Mesenteric fat pad (tissue), 1 donor: ENCODE measurements at places on chromosomes 2 and 18.

- no peak for DNase-seq
Measured at GRCh38 chr2:43179942-43180341, 46.5 kb downstream of the ZFP36L2 start.

DNA sequence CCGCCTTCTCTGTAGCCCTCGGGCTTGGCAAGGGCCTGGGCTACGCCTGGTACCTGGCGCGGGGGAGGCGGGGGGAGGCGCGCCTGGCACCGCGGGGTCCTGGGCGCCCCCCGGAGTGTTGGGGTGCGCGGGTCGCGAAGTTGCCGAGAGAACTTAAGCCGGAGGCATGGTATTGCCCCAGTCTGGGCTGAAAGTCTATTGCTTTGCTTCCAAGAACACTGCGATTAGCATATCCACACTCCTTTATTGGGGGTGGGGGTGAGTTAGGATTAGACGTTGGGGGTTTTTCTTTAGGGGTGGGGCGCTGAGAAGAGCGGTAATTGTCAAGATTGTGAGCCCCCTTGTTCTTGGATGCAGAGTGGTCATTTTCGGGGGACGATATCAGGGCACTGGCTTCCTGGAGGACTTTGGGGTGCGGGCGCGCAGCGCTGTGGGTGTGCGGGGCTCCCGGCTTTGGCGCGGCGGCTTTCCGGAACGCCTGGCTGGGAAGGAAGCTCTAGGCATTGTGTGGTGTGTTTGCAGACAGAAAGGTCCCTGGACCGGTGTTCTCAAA lies 798 bp downstream of the TANC1 start:
- DNase-seq: no peak

DNA sequence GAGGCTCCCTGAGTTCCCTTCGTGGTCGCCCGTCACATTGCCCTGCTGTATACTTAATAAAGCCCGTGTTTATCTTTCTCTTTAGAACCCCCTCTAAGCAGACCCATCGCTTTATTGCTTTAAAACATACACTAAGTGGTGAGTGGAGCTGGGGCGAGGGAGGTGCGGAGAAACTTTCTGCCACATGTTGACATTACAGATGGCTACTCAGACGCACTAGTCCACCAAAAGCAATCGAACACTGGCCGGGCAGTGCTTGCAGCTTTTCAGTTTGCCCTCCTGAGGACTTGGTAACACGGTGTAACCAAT lies 859 bp upstream of the COLEC12 start:
- no peak for DNase-seq

- DNase-seq: no peak
Measured at GRCh38 chr18:68418881-68419280, 296.0 kb downstream of the TMX3 start.

GRCh38 chr2:176986487-176986886 lies 226.1 kb upstream of the HNRNPA3 start:
- no peak for DNase-seq

- DNase-seq: no peak
Measured at GRCh38 chr2:113230531-113230930, 48.2 kb downstream of the PAX8 start.

GRCh38 chr2:187838690-187839089 lies 284.5 kb upstream of the TFPI start:
- no peak for DNase-seq

DNA sequence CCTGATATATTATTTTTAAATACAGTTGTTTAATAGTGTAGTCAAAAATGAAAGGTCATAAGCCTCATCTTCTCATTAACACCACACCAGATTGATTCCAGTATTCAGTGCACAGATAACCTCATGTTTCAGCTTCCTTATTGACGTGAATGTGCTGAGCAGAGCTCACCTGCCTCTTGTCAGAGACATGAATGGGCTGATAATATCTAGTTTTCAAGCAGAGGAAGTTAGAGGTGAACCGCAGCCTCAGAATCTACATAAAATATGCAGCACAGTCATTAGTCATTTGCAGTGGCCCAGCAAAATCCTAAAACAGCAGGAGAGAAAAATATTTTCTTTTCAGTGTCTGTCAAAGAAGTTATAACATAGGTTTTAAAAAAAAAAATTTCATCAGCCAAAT lies 216.2 kb downstream of the GBX2 start:
- DNase-seq: no peak

- DNase-seq: no peak
Measured at GRCh38 chr2:73386342-73386868, 769 bp downstream of the ALMS1 start.

DNA sequence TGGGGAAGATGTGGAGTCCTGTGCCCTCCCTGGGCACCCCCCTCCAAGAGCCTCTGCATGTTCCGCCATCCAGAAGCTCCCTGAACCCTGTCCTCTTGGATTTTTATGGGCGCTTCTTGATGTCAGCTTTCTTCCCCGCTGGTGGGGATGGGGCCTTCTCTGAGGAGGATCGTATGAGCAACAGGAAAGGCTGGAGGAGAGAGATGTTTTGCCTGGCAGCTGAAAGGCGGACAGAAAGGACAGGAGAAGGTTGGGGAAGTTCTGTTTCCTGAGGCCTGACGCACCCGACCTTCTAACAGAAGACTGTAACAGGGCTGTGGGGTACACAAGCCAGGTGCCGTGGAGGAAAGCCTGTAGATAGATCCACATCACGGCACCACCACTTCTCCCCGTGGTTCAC lies 238.8 kb downstream of the LDLRAD4 start:
- no peak for DNase-seq

DNA sequence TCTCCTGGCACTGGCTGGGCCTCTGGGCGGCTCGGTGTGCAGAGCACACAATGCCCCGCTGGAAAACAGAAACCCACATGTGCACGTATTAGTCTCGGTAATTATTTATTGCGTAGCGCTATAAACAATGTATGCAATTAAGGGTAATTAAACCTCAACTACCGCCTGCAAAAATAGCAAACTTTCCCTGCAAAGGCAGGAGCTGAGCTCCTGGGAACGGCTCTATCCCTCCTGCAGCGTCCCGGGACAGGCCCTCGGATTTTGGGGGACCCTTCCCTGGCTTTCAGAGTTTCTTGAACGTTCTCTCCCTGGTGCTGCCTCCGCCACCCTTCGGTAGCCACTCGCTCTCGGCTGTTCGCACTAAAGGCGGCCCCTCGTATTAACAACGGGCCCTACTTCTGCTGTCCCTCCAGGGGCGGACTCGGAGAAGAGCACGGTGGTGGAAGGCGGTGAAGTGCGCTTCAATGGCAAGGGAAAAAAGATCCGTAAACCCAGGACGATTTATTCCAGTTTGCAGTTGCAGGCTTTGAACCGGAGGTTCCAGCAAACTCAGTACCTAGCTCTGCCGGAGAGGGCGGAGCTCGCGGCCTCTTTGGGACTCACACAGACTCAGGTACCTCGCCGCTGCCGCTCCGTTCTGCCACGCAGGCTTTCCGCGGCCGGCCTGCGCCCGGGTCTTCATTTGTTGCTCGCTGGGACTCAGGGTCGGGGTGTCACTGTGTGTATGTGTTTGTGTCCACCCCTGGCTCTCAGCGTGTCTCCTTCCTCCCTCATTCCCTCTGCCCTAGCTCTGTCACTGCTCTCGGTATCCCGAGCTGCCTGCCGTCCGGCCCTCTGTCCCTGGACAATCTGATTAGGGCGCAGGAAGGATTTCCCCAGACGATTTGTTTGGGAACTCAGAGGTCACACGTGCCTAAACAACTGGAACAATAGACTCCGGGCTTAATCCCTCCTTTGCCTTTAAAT lies 1.2 kb downstream of the DLX1 start:
- no peak for DNase-seq

DNA sequence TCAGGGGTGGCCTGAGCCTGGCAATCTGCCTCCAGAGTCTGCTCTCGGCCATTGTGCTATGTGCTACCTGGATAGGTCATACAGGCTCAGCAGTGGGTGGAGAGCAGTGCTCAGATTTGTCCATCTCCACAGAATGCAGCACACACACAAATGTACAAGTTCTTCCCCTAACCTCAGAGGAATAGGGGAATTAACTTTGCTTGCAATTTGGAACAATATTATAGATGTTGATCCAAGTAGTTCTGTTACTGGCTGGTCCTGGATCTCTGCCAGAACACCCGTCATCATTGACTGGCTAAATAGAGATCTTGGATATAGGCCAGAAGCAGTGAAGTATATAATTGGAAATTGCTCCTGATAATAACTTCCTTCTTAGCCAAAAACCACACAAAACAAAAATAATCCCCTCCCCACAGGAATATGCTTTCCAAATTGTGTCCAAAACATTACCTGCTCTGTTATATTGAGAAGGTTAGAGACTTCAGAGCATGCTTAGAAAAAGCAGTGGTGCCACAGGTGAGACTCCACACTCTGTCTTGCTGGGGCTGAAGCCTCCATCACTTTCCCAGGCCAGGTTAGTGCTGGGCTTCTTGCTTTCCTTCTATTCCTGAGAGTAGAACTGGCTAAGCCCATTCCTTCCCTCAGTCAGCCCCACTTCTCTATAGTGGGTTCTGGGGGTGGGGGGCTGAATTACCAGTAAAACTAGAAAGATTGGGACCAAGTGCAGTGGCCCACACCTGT lies 38.8 kb downstream of the NCAPH start:
- no peak for DNase-seq

DNA sequence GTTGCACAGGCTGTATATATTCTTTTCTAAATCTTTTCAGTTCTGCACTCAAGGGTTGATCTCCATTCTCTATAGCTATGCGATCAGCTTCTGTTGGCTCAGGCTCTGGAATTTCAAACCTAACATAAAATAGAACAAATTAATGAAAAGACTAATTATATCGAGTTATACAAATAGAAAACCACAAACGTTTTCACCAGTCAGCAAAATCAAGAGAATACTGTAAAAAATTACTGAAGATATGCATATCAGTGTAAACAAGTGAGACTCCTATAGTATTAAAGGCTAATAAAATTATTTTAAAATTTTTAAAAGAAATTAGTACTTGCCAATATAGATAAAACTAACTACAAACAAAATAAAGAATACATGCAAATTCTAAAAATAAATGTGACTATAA lies 107.0 kb downstream of the SOS1 start:
- no peak for DNase-seq

DNA sequence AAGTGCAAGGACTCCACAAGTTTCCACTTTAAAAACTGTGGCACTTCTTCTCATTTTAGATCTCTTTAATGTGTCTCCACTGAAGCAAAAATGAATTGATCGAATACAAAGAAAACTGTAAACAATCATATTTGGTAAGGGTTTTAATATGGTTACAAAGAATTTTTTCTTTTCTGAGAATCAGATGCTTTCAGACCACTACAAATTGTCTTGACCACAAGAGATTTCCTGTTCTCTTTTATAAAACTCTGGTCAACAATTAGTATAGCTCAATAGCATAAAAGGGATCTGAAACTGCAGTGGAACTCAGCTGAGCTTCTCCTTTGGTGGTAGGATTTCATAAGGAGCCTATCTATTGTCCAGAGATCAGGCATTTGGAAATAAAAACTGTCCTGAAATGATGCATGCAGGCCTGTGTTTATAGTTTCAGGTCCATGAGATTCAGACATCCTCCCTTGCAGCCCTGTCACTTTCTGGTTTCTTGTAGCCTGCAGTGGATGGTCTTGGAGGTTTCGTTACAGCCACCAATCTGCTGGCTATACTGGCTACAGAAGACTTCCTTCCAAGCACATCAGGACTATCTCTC lies 120.0 kb downstream of the DOCK10 start:
- no peak for DNase-seq

- DNase-seq: no peak
Measured at GRCh38 chr2:28821295-28821958, 10.8 kb downstream of the SPDYA start.
